H9 (cell line): ENCODE measurements at places on chromosomes 4 and X.
A peak's percentile ranks its signal among the peaks of the same experiment; 100 is the strongest.

DNA sequence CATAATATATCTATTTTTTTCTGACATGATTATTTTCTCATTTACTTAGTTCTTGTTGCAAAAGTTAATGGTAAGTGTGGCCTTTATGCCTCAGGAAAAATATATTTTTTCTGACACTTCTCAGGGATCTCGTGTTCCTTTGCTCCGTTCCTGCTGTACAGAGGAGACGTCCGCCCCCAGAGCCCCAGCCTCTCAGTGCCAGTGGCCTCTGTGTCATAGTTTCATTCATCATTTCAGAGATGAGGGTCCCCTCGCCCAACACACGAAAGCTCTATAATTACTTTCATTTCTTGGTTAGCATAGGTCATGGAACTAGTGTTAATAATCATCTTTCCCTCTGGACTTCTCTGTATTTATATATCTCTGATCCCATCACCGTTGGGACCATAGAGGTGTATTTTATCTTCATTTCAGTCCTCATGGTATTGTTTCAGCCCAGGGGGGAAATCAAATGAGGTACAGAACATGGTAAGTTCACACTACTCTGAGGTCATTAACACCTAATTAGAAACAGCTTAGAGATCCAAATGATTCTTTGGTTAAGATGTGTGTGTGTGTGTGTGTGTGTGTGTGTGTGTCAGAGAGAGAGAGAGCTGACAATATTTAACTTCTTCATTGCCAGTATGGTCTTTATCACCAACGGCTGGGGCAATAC lies 631.1 kb upstream of the TENM3 start:
- DNase-seq, result no peak
- no peaks in the 10 kb centered on the region for H3K36me3 ChIP-seq
- no peak overlapping the region for H3K4me3 ChIP-seq
- H3K27me3 ChIP-seq, result no peaks in the 10 kb centered on the region

GRCh38 chrX:34112459-34112858 lies 19.7 kb downstream of the FAM47A start:
- H3K36me3 ChIP-seq, result no peaks in the 10 kb centered on the region; the same call in 2 of the 3 replicates
- H3K4me1 ChIP-seq, result no peaks in the 10 kb centered on the region
- no peaks in the 10 kb centered on the region for H3K27me3 ChIP-seq
- DNase-seq, result no peak
- no peak overlapping the region for H3K4me3 ChIP-seq

GRCh38 chr4:139535871-139536234 lies 20.2 kb downstream of the SETD7 start:
- no peak for DNase-seq
- no peaks in the 10 kb centered on the region; the same call in 1 of the 2 replicates for H3K4me1 ChIP-seq
- no peak overlapping the region for H3K4me3 ChIP-seq
- H3K27ac ChIP-seq, result no peak overlapping the region
- no peaks in the 10 kb centered on the region for H3K27me3 ChIP-seq
- no peaks in the 10 kb centered on the region for H3K36me3 ChIP-seq

DNA sequence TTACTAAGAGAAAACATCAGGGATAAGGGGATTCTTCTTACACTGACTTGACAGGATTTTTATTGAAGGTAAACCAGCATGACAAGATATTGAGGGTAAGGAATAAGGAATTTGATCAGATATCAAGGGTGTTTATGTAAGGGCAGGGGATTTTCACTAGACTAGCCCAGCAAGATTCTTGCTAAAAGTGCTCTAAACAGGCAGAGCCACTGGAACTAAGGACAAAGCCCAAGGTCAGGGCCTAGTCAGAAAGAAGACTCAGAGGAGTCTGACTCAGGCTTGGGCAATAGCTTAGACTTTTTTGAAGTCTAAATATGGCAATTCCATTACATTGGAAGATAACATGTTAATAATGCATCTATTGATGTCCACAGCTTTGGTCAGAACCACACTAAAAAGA lies 6.5 kb upstream of the GLRA3 start:
- H3K4me3 ChIP-seq, result no peak overlapping the region
- no peak overlapping the region for H3K27ac ChIP-seq
- no peaks in the 10 kb centered on the region for H3K4me1 ChIP-seq
- H3K36me3 ChIP-seq, result no peaks in the 10 kb centered on the region

- H3K27me3 ChIP-seq, result no peaks in the 10 kb centered on the region
- H3K36me3 ChIP-seq, result peaks cover 9% of the 10 kb centered on the region
- 0 out of 2 replicates have a peak, but pooled peaks cover 2% of the 10 kb centered on the region for H3K4me1 ChIP-seq
Measured at GRCh38 chr4:26088433-26088928, 174.5 kb downstream of the SMIM20 start.

DNA sequence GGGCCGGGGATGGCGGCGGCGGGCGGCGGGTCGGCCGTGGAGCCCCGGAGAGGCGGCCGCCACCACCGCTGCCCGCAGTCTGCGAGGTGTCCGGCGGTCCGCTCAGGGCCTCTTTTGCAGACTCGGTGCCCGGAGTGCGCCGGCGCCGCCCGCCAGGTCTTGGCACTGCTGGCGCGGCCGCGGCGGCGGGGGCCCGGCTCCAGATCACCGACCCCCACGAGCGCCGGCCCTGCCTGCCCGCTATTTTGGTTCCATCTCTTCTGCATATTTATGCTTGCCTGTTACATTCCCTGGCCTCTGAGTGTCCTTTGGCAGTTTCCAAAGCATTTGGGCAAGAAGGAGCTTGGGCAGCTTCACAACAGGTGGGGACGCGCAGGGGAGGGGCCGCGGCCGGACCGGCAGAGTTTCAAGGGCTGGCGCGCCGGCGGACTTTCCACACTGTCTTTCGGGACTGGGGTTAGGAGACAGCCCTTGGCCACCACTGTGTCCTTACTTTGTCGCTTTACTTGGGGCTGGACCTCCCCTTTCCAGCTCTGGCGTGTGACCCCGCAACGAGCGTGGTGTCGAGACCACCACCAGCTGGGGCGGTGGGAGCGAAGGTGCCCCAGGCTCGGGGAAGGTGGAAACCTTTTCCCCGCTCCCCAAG lies 668 bp upstream of the TAPT1 start:
- no peak overlapping the region for H3K27ac ChIP-seq
- H3K4me3 ChIP-seq, result peak overlapping the region; percentile 98
- no peaks in the 10 kb centered on the region for H3K27me3 ChIP-seq

- no peak overlapping the region for H3K4me3 ChIP-seq
- no peaks in the 10 kb centered on the region for H3K27me3 ChIP-seq
- H3K36me3 ChIP-seq, result no peaks in the 10 kb centered on the region; the same call in 1 of the 2 replicates
- no peak for DNase-seq
Measured at GRCh38 chr4:15145709-15146108, 143.4 kb downstream of the CPEB2 start.

DNA sequence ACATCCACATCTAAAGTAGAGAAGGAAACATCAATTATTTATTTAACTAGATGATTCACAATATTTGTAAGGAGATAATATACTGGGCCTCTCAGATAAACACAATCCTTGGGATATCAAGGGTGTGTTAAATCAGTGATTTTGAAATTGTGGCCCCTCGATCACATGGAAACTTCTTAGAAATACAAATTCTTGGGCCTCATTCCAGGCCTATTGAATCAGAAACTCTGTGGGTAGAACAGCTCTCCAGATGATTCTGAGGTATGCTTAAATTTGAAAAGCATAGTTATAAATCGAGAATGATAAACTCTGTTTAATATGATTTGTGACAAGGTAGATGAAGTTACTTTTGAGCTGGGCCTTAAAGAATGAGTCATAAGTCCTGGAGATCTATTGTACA lies 64.3 kb upstream of the GPR174 start:
- no peaks in the 10 kb centered on the region for H3K4me1 ChIP-seq
- DNase-seq, result no peak
- no peaks in the 10 kb centered on the region for H3K27me3 ChIP-seq
- H3K36me3 ChIP-seq, result no peaks in the 10 kb centered on the region
- no peak overlapping the region for H3K4me3 ChIP-seq
- no peak overlapping the region for H3K27ac ChIP-seq

DNA sequence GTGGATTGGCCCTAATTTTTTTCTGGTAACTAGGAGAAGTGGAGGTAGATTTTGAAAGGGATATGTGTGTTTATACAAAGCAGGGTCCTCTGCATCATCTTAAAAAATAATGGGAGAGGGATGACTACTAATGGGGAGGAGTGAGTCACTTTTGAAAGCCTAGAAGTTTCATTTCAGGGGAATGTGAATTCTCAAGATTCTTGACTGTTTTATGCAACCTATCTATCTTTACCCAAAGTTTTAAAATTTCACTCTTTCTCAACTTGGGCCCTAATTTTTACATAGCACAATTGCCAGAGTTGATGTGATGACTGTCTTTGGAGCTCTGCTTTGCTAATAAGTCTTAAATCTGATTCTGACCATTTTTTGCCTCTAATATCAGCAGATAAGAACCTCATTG lies 445.2 kb downstream of the GRXCR1 start:
- H3K27ac ChIP-seq, result no peak overlapping the region
- no peak for DNase-seq
- H3K4me3 ChIP-seq, result no peak overlapping the region
- no peaks in the 10 kb centered on the region for H3K36me3 ChIP-seq
- H3K4me1 ChIP-seq, result no peaks in the 10 kb centered on the region

GRCh38 chrX:38151441-38151840 lies 69.2 kb downstream of the SRPX start:
- H3K4me1 ChIP-seq, result no peaks in the 10 kb centered on the region
- H3K4me3 ChIP-seq, result no peak overlapping the region
- no peak overlapping the region for H3K27ac ChIP-seq
- H3K27me3 ChIP-seq, result no peaks in the 10 kb centered on the region
- no peak for DNase-seq
- H3K36me3 ChIP-seq, result peaks cover 2% of the 10 kb centered on the region

GRCh38 chr4:1019729-1020470 lies 8.5 kb downstream of the FGFRL1 start:
- no peak overlapping the region for H3K4me3 ChIP-seq
- no peak overlapping the region for H3K27ac ChIP-seq

GRCh38 chr4:157293673-157294072 lies 73.1 kb downstream of the GRIA2 start:
- no peak overlapping the region for H3K27ac ChIP-seq
- no peaks in the 10 kb centered on the region for H3K27me3 ChIP-seq
- H3K4me3 ChIP-seq, result no peak overlapping the region
- H3K4me1 ChIP-seq, result no peaks in the 10 kb centered on the region
- no peak for DNase-seq
- H3K36me3 ChIP-seq, result no peaks in the 10 kb centered on the region
